Heart left ventricle (tissue), 16 donors: ENCODE measurements at places on chromosomes 11 and 22. TPM values are rescaled to one million over a fixed set of nuclear protein-coding genes. Genes with fewer than 3 reads are reported as not detected.

Gene GLYATL1B
- polyA plus RNA-seq, result not detected

GRCh38 chr11:31702966-31703365 is 108.2 kb downstream of the PAX6 start:
- no peaks in the 10 kb centered on the region for H3K27me3 ChIP-seq
- no peaks in the 10 kb centered on the region for H3K4me1 ChIP-seq
- H3K27ac ChIP-seq, result no peak overlapping the region
- H3K4me3 ChIP-seq, result no peak overlapping the region
- no peaks in the 10 kb centered on the region for H3K36me3 ChIP-seq

Gene SYT12
- 0.04 TPM for polyA plus RNA-seq

GRCh38 chr22:31148953-31149627 is 8.8 kb upstream of the PLA2G3 start:
- peak overlapping the region; percentile 37 for H3K27ac ChIP-seq
- peak; percentile 79 for DNase-seq
- no peak overlapping the region for H3K4me3 ChIP-seq
- peaks cover 10% of the 10 kb centered on the region for H3K4me1 ChIP-seq
- H3K36me3 ChIP-seq, result no peaks in the 10 kb centered on the region
- no peaks in the 10 kb centered on the region for H3K27me3 ChIP-seq

GRCh38 chr22:29755889-29756288 is 10.9 kb downstream of the ZMAT5 start:
- peaks cover 6% of the 10 kb centered on the region for H3K36me3 ChIP-seq
- DNase-seq, result no peak
- no peak overlapping the region for H3K4me3 ChIP-seq

- H3K4me1 ChIP-seq, result peaks cover 5% of the 10 kb centered on the region
- no peaks in the 10 kb centered on the region for H3K27me3 ChIP-seq
- H3K4me3 ChIP-seq, result peak overlapping the region; percentile 7
- H3K27ac ChIP-seq, result peak overlapping the region; percentile 31
- DNase-seq, result no peak
Measured at GRCh38 chr11:62419314-62419929, 589 bp downstream of the SCGB1A1 start.

- H3K4me1 ChIP-seq, result peaks cover 67% of the 10 kb centered on the region
- DNase-seq, result peak; percentile 77
- peak overlapping the region; percentile 10 for H3K4me3 ChIP-seq
- no peaks in the 10 kb centered on the region for H3K27me3 ChIP-seq
Measured at GRCh38 chr11:57424792-57425564, 1.9 kb downstream of the SLC43A3 start.

Gene PTPRCAP
- polyA plus RNA-seq, result 1.4 TPM

DNA sequence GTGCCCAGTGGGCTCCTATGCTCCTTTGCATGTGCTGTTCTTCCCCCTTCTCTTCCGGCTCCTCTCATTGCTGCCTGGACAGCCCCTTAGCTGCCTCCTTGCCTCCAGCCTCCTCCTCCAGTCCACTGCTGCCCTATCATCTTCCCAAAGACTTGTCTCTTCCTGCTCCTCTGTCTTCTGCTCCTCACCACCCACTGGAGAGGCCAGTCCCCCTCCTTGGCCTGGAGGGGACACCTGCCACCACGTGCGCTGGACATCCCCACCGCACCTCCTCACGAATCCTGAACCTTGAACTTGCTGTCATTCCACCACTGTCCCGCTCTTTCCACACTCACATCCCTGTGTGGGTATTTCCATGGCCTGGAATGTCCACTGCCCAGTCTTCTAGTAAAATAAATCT is 49.8 kb downstream of the MICAL2 start:
- H3K27me3 ChIP-seq, result no peaks in the 10 kb centered on the region
- no peak for DNase-seq
- no peak overlapping the region for H3K4me3 ChIP-seq
- H3K4me1 ChIP-seq, result peaks cover 53% of the 10 kb centered on the region

- H3K27me3 ChIP-seq, result no peaks in the 10 kb centered on the region
- no peak overlapping the region for H3K27ac ChIP-seq
- H3K4me3 ChIP-seq, result no peak overlapping the region
- no peaks in the 10 kb centered on the region for H3K4me1 ChIP-seq
- no peak for DNase-seq
- H3K36me3 ChIP-seq, result no peaks in the 10 kb centered on the region
Measured at GRCh38 chr22:47402876-47403525, 640.6 kb downstream of the TBC1D22A start.

- H3K36me3 ChIP-seq, result peaks cover 92% of the 10 kb centered on the region
- peak; percentile 52 for DNase-seq
- H3K27ac ChIP-seq, result peak overlapping the region; percentile 27
- peaks cover 16% of the 10 kb centered on the region for H3K4me1 ChIP-seq
- no peaks in the 10 kb centered on the region for H3K27me3 ChIP-seq
- H3K4me3 ChIP-seq, result no peak overlapping the region
Measured at GRCh38 chr11:75280770-75281468, 40.3 kb downstream of the TPBGL start.

DNA sequence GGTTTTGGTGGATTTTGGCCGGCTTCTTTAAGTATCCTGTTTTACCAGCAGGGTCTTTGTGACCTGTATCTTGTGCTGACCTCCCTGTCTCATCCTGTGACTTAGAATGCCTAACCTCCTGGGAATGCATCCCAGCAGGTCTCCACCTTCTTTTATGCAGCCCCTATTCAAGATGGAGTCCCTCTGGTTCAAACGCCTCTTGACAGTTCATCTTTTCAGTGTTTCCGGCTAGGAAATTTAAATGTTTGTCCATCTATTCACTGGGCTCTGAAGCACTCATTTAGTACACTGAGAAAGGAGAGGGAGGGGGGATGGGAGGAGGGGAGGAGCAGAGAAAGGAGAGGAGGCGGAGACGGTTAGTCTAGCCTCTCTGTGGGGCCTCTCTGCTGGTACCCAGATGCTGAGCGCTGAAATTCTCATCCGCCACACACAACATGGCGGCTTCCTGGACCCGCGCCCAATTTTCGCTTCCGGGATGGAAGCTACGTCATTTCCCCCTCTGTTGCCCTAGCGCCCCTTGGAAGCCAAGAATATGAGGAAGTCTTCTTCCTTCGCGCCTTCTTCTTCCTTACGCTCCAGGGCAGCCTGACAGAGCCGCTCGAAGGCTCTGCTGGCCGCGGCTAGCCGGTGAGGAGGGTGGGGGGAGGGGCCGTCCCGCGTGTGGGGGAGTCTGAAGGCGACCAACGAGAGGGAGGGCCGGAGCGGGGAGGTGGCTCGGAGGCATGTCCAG is 69.0 kb upstream of the SYT13 start:
- H3K27ac ChIP-seq, result peak overlapping the region; percentile 43
- peak overlapping the region; percentile 81 for H3K4me3 ChIP-seq
- H3K36me3 ChIP-seq, result no peaks in the 10 kb centered on the region
- H3K27me3 ChIP-seq, result peaks cover 6% of the 10 kb centered on the region
- DNase-seq, result peak; percentile 91
